ENCODE measurements at places on chromosomes 12 and 14.

DNA sequence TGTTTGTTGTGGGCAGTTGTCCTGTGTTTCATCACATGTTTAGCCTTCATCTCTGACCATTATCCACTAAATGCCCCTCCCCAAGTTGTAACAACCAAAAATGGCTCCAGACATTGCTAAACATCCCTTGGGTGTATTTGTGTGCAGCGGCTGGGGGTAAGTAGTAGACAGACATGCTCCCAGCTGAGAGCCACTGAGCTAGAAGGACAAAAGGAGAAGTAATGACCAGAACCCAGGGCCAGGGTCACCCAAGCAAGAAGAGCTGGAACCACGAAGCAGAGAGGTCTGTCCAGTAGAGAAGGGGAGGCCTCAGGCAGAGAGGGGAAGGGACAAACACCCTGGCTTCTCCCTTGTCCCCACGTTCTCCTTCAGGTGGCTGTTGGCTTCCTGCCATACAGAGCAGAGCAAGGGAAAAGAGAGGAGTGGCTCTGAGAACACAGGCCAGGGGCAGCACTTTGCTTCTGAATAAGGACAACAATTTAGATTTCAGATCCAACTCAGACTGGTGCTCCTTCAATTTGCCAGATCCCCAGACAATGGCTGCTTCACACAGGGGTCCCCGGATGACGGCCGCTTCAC lies 55.2 kb downstream of the NDUFA12 start:
- peaks cover 10% of the 10 kb centered on the region for H3K4me1 ChIP-seq
- peaks cover 11% of the 10 kb centered on the region for H3K36me3 ChIP-seq
- no peak overlapping the region for H3K27ac ChIP-seq
- DNase-seq = no peak
- no peak overlapping the region for H3K4me3 ChIP-seq

DNA sequence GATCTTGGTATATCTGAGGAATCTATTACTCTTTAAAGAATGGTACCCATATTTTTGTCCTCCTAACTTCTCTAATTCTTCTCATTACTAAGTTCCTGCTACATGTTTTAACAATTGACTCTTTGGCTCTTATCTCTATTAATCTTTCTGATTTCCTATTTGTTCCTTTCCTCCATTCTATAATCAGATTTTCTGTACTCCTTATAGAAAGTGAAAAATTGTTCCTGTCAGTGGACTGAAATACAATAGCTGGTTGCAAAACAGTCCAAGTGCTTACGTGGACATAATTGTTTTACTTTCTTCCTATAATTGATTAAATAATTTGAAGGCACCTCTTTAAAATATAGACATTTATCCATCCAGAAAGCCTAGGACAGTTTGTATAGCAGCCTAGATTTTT lies 86.7 kb upstream of the PTHLH start:
- no peaks in the 10 kb centered on the region for H3K36me3 ChIP-seq
- peaks cover 2% of the 10 kb centered on the region for H3K27me3 ChIP-seq
- H3K27ac ChIP-seq = no peak overlapping the region
- H3K4me1 ChIP-seq = no peaks in the 10 kb centered on the region
- DNase-seq = no peak

DNA sequence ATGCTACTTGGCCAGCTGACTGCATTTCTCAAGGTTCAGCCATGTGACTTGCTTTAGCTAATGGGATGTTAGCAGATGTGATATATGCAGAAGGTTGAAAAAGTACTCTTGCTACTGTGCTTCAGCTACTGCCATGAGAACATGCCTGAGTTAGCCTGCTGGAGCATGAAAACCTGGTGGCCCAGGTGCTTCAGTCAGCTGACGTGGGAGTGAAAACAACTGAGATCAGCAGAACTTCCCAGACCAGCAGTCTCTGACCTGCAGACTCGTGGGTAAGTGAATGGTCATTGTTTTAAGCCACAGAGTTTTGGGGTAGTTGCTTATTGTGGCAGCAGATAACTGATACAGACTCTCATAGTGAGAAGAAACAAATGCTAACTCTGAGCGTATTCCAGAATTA lies 118.6 kb upstream of the GRIN2B start:
- DNase-seq = no peak
- H3K36me3 ChIP-seq = no peaks in the 10 kb centered on the region
- no peaks in the 10 kb centered on the region for H3K27me3 ChIP-seq
- H3K4me1 ChIP-seq = no peaks in the 10 kb centered on the region
- no peak overlapping the region for H3K27ac ChIP-seq

GRCh38 chr14:37047226-37047625 lies 125.2 kb downstream of the SLC25A21 start:
- no peak overlapping the region for H3K27ac ChIP-seq
- H3K4me3 ChIP-seq = no peak overlapping the region
- no peaks in the 10 kb centered on the region for H3K27me3 ChIP-seq
- DNase-seq = no peak
- no peaks in the 10 kb centered on the region for H3K4me1 ChIP-seq
- no peaks in the 10 kb centered on the region for H3K36me3 ChIP-seq

DNA sequence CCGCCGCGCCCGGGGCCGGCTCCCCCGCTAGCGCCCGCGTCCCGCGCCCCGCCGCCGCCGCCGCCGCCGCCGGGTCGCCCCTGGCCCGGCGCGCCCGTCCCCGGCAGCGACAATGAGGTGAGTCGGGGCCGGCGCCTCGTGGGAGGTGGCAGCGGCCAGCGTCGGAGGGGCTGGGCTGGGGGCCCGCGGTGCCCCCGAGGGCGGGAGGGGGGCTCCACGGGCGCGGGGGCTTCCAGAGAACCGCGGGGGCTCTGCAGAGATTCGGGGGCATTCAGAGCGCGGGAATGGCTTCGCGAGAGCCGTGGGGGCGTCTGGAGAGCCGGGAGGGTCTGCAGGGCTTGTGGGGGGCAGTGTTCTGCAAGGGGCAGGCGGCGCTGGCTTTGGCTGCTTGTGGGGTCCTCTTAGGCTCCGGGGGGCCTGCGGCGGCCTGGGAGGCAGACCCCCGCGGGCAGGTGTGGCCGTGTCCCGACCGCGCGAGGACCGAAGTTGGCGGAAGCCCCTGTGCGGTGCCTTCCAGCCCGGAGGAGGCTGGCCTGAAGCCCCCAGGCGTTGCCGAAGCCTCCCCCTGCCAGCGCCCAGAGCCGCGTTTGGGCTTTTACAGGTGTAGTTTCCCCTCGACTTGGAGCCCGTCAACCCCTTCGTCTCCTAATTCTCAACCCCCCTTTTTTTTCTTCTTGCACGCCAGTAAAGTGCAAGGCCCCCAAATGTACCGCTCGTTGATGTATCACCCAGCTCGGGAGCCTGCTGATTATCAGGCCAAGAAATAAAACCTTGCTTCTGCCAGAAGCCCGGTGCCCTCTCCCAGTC lies 93.1 kb upstream of the EVL start:
- H3K4me1 ChIP-seq = peaks cover 19% of the 10 kb centered on the region
- peak overlapping the region; percentile 91 for H3K27ac ChIP-seq
- DNase-seq = peak; percentile 71
- peaks cover 9% of the 10 kb centered on the region for H3K36me3 ChIP-seq

Measured in activated CD4-positive, alpha-beta T cell treated with anti-CD3 and anti-CD28 coated beads, Interleukin-2, amount 10 ng/mL, durations not matched to agents 24 days and 14 days (primary cell).